Activated CD4-positive, alpha-beta T cell treated with anti-CD3 and anti-CD28 coated beads for 24 hours (primary cell): ENCODE measurements at places on chromosomes 13 and 19.

GRCh38 chr19:16386619-16387240 lies 62.1 kb downstream of the KLF2 start:
- no peak for DNase-seq

GRCh38 chr13:105607426-105607825 lies 928.0 kb downstream of the EFNB2 start:
- DNase-seq: no peak

GRCh38 chr19:16146112-16146511 lies 2.6 kb downstream of the HSH2D start:
- no peak for DNase-seq

DNA sequence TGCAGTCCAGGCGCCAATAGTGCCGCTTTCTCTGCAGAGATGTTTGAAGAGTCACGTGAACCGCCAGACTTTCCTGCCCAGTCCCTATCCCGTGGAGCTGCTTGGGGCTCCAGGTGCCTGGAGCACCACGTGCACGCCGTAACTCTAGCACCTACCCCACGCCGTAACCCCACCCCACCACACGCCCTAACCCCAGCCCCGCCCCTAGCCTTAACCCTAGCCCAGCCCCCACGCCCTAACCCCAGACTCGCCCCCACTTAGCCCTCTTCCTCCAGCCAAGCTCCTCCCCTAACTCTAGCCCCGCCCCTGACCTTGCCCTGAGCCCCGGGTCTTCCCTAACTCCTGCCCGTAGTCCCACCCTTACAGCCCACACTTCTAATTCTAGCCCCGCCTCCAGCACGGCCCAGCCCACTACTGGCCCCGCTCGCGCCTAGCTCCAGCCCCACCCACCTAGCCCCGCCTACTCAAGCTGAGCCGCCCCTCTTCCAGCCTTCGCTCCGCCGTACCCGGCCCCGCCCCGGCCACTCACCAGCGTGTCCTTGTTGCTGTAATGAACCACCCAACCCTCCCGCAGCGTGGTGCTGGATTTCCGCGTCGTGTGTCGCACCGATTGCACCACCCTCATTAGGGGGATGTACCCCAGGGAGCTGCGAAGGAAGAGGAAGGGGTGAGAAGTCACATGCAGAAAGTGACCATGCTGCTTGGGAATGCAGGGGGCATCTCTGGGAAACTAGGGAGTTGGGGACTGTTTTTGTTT lies 19.5 kb downstream of the PRKD2 start:
- DNase-seq: no peak

DNA sequence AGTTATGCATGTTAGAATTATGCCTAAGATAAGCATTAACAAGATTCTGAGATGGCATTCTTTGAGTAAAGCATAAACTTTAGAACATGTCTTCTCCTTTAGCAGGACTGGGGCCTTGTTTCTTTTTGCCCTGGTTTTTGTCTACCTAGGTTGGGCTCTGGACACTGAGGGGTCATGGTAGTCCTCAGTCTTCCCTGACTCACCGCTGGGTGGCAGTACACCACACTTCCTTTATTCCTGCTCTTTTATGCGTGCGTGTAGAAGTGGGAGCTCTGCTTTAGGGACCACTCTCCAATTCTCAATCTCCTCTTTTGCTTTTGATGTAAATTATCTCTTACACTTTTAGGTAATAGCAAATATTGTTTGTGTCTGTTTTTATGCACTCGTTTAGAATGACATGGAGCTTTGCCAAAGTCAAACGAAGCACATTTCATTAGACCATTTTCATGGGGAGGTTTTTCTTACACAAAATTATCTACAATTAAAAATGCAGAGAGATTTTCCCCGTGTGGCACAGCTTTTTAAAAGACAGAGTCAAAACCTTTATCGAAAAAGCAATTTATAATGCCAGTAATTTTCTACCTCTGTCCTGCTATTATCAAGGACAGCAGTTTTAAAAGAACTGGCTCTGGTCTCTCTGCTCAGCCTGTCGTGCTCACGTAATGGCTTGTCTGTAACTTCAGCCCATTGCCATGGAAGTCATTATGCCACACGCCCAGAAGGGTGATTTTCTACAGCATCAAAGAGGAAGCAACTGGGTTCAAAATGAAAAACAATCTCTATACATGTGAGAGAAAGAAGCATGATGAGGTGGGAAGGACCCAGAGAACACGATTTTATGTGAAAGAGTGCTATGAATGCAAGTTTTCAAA lies 413.9 kb downstream of the COG6 start:
- DNase-seq: peak; percentile 57

DNA sequence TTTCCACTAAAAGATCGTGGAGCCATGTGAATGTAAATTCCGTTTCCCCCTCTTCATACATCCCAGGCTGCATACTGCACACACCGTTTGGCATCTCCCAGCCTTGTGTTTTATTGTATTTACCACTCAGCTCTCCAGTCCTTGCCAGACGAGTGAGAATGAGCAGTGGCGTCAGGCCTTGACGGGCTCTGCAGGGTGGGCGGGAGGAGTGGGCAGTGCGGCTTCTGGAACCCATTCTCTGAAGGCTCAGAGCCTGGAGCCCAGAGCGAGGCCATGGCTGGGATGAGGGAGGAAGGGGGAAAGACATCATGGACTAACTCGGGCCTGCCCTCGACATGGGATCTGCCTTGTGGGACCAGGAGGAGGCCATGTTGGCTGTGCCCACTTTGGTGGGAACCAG lies 25.1 kb downstream of the BICRA start:
- no peak for DNase-seq

GRCh38 chr13:36919171-36919832 lies 736 bp downstream of the SMAD9 start:
- no peak for DNase-seq

GRCh38 chr19:49686503-49687088 lies 2.8 kb upstream of the ADM5 start:
- DNase-seq: no peak

DNA sequence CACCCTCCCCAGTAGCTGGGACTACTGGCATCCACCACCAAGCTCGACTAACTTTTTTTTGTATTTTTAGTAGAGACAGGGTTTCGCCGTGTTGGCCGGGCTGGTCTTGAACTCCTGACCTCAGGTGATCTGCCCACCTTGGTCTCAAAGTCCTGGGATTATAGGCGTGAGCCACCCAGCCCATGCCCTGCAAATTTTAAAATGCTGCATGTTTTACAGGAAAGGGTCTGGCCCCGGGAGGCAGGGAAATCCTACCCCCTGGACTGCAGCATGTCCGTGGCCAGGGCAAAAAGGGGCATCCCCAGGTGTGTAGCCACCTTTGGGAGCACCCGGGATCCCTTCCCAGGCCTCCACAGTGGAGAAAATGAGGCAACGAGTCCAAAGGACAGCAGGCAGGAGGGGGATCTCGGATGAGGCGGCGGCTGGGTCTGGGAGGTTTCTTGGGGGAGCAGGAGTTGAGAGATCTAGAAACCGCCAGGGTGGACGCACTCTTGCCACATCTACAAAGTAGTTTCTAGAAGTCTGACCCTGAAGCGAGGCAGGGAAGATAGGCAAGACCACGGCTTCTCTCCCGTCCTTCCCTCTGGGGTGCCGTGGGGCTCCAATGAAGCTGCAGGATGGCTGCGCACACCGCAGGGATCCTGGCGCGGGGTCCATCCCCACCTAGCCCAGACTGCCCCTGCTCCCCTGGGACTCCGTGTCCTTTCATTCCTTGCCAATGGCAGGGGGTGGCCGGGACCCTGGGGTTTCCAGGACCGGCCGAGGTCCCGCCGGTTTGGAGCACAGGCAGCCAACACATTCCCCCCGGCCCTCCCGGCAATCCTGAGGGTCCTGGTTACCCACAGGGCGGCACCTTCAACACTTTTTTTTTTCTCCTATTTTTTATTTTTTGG lies 21.3 kb upstream of the ZBTB7A start:
- no peak for DNase-seq

GRCh38 chr13:59686798-59687394 lies 476.8 kb downstream of the DIAPH3 start:
- DNase-seq: no peak

- peak; percentile 48 for DNase-seq
Measured at GRCh38 chr19:38224014-38224862, at the start of gene DPF1. DPF1 (minus strand) TSS chr19:38224222; CDS start chr19:38224142, 80 bp downstream.

DNA sequence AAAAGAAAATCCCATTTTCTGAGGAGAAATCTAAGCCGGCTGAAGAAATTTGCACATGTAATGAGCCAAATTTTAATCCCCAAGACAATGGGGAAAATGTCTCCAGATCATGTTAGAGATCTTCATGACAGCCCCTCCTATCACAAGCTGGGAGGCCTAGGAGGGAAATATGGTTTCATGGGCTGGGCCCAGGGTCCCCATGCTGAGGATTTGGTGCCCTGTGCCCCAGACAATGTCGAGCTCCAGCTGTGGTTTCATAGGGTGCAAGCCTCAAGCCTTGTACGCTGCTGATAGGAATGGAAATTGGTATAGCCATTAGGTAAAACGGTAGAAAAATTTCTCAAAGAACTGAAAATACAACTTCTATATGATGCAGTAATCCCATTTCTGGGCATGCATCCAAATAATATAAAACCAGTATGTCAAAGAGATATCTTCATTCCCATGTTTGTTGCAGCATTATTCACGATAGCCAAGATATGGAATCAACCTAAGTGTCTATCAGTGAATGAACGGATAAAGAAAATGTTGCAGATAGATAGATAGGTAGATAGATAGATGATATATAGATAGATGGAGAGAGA lies 19.3 kb upstream of the FREM2 start:
- DNase-seq: no peak

DNA sequence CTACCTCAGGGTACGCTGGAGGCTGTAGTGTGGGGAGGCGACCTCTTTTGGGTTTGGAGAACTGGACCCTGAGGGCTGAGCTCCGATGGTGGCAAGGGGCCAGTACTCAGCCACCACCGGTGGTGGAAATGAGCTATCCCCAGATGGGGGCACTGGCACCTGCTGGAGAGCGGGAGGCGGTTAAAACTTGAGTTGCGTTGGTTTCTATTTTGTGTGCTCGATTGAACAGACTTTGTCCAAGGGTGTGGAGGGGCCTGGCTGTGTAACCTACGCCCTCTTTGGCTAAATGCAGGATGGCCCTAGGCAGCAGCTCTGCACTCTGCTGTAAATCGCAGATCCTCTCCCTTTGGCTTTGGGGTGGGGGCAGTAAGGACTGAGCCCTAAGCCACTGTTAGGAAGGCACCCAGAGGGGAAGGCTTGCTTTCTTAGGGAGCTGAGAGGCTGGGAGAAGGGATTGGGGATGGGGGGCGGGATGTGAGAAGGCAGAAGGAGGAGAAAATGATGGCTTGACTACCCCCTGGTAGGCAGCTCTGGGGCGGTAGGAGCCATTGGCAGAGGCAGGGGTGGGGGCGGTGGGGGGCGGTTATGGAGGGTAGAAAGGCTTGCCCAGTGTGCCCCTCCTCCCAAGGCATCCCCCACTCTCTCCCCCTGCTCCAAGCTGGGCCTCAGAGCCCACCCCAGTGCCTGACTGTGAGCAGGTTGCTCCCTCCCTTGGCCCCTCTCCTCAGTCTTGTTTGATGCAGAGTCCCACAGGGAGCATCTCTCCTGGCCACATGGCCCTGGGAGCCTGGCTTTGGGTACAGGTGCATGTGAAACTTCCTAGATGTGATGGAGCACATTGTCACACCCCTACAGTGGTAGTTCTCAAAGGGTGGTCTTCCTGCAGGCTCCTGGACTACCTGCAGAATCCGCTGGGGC lies 5.0 kb downstream of the VSTM2B start:
- no peak for DNase-seq

- no peak for DNase-seq
Measured at GRCh38 chr19:6109947-6110346, 353 bp downstream of the RFX2 start.

DNA sequence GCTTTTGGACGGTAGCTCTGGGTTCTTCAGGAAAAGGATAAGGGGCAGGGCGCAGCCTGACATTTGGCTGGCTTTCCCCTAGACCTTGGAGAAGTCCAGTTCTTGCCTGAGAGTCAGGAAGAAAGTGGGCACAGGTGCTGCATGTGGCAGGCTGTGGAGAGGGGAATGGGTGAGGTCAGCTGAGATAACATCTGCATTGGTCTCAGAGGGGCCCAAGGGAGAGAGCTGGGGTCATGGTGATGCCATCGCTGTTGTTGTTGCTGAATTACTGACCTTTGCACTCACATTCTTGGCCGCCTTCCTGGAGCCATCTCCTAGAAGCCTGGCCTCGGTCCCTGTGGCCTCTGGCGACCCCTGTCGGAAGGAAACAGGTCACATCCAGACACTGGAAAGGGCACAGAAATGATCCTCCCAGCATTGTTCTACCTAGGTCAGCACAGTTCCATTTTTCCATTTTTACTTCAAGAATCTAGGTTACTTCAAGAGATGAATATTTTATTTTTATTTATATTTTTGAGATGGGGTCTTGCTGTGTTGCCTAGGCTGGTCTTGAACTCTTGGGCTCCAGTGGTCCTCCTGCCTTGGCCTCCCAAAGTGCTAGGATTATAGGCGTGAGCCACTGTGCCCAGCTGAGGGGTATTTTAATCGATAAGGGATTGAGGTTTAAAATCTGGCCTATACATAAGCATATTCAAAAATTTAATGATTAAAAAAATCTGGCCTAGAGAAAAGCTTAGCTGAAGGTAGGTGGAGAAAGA lies 6.5 kb upstream of the LIPE start:
- peak; percentile 66 for DNase-seq

GRCh38 chr19:46976845-46977320 lies 42.8 kb upstream of the NPAS1 start:
- no peak for DNase-seq

DNA sequence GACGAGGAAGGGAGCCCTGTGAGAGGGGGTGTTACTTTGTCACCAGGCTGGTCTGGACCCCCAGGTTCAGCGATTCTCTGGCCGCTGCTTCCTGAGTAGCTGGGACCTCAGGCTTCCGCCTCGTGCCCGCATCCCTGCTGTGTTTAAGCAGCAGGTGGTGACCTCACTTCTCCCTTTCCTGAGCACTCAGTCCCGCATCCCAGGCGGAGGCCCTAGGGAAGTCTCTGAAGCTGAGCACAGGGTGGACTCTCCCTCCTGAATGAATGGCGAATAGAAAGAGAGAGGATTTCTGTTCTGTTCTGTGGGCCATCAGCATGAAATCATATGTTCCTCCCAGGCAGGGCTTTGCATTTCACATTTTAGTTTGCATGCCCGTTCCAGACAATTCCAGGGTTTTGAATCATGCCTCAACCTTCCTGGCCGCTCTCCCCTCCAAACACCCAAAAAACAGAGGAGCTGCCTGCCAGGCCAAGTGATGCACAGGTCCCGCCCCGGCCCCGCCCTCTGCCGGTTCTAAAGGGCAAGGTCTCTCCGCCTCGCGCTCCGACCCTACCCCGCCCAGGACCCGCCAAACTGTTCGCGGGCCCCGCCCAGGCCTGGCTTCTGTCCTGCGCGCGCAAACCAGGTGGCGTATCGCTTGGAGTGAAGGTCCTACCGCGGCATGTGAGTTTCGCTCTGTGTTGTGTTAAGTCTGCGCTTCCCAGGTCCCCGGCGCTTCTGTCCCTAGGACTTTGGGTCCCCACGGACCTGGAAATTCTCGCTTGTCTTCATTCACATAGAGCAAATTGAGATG lies 35.1 kb upstream of the ZNF808 start:
- DNase-seq: no peak
